ENCODE measurements at places on chromosomes 5 and 9.

- H3K27ac ChIP-seq, result no peak overlapping the region
- H3K4me3 ChIP-seq, result no peak overlapping the region
- no peak for DNase-seq
- peaks cover 20% of the 10 kb centered on the region for H3K27me3 ChIP-seq
- H3K4me1 ChIP-seq, result 0 out of 2 replicates have a peak, but pooled peaks cover 5% of the 10 kb centered on the region
These were observed 6.9 kb upstream of the SLC12A7 start for GRCh38 chr5:1118738-1119137.

- peaks cover 7% of the 10 kb centered on the region for H3K36me3 ChIP-seq
- peaks cover 70% of the 10 kb centered on the region for H3K4me1 ChIP-seq
These were observed 15.0 kb downstream of the GLIPR2 start for GRCh38 chr9:36151316-36152210.

DNA sequence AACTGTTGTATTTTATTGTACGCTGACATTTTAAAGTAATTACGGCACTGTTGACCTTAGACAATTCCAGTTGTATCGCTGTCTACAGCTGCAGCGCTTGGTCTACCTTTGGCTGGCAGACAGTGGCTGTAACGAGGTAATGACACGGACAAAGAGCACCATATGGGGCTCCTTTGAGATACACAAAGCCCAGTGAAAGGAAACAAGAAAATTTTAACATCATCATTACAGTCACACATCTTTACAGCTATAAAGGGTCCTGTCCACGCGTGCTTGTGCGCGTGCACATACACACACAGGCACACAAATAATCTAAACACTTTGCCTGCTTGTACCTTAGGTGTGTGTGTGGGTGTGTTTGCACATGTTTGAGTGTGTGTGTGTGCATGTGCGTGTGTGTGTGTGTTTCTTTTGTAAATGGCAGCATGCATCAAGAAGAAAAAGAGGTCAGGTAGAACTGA lies 946.0 kb downstream of the NR2F1-AS1 start:
- H3K4me1 ChIP-seq, result no peaks in the 10 kb centered on the region
- no peak overlapping the region for H3K27ac ChIP-seq
- peaks cover 2% of the 10 kb centered on the region for H3K27me3 ChIP-seq
- DNase-seq, result no peak

DNA sequence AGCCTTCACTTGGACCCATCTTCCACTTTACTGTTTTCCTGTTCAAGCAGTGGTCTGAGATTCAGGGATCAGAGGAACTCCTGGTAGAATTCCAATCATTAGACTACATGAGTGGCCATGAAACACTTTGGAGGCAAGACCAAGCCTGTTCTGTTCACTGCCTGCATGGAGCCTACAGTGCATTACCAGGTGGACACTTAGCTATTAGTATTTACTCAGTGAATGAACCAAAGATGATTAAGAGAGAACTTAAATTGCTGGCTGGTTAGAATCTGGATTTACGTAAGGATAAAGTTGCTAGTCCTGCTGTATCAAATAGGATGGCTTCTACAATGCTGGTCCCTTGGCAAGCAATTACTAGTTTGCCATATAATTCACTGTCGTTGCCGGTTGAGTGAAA lies 245.5 kb downstream of the ARRDC3 start:
- H3K4me1 ChIP-seq, result peaks cover 15% of the 10 kb centered on the region
- H3K36me3 ChIP-seq, result no peaks in the 10 kb centered on the region
- no peak overlapping the region for H3K27ac ChIP-seq
- peaks cover 2% of the 10 kb centered on the region for H3K27me3 ChIP-seq

DNA sequence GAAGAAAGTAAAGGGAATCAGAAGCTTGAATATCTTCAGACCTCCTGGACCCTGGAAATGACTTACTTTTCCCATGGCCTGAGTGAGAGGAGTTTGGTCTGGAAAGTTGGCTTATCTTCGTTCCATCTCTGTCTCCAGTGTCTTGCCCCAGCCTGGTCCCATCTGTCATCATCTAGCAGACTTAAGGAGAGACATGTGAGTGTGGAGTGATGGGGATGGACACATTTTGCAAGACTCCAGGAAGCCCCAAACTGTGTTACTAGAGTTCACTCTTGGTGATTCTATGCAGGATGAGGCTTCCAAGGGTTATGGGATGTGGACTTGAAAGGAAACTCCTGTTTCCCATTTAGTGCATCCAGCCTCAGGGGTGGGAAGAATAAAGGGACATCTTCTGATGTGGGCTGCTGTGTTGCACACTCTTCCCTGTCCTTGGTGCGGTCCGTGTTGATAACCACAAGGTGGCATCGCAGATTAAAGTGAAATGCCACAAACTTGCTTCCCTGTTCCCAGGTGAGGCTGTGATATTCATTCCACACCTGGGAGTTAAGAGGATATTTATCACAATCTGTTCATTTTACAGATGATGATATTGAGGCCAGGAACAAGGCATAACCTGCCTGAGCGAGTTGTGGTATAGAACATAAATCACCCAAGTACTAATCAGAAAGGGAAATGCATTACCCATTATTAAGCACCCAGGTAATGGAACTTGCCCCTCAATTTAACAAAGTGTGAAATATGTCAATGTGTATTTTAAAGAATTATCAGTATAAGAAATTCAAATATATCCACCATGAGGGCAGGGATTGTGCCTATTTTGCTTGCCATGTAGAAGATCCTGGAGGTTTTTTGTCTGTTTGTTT lies 269.9 kb upstream of the PAPPA start:
- no peak overlapping the region for H3K4me3 ChIP-seq
- H3K27ac ChIP-seq, result peak overlapping the region; percentile 67
- no peaks in the 10 kb centered on the region for H3K36me3 ChIP-seq
- peak; percentile 25 for DNase-seq

GRCh38 chr5:107444300-107444699 lies 226.4 kb downstream of the EFNA5 start:
- H3K4me1 ChIP-seq, result no peaks in the 10 kb centered on the region
- no peak overlapping the region for H3K4me3 ChIP-seq
- no peak for DNase-seq
- peaks cover 7% of the 10 kb centered on the region for H3K27me3 ChIP-seq

GRCh38 chr5:115389799-115390382 lies 93.4 kb upstream of the CCDC112 start:
- DNase-seq, result no peak
- H3K36me3 ChIP-seq, result no peaks in the 10 kb centered on the region
- no peak overlapping the region for H3K4me3 ChIP-seq
- H3K27me3 ChIP-seq, result peaks cover 2% of the 10 kb centered on the region
- peaks cover 30% of the 10 kb centered on the region for H3K4me1 ChIP-seq

GRCh38 chr9:96253059-96253696 lies 48.8 kb downstream of the HSD17B3 start:
- H3K4me3 ChIP-seq, result no peak overlapping the region
- DNase-seq, result no peak
- no peak overlapping the region for H3K27ac ChIP-seq
- H3K36me3 ChIP-seq, result no peaks in the 10 kb centered on the region
- peaks cover 6% of the 10 kb centered on the region for H3K4me1 ChIP-seq

- no peak for DNase-seq
- H3K36me3 ChIP-seq, result no peaks in the 10 kb centered on the region
- peaks cover 2% of the 10 kb centered on the region for H3K27me3 ChIP-seq
- H3K4me3 ChIP-seq, result no peak overlapping the region
These were observed 665.0 kb upstream of the RIOK2 start for GRCh38 chr5:97847920-97848631.

- peaks cover 12% of the 10 kb centered on the region for H3K36me3 ChIP-seq
- no peaks in the 10 kb centered on the region for H3K27me3 ChIP-seq
- peaks cover 59% of the 10 kb centered on the region for H3K4me1 ChIP-seq
- peak overlapping the region; percentile 6 for H3K4me3 ChIP-seq
- H3K27ac ChIP-seq, result peak overlapping the region; percentile 30
These were observed 164.4 kb downstream of the FOCAD start for GRCh38 chr9:20848490-20848889.

DNA sequence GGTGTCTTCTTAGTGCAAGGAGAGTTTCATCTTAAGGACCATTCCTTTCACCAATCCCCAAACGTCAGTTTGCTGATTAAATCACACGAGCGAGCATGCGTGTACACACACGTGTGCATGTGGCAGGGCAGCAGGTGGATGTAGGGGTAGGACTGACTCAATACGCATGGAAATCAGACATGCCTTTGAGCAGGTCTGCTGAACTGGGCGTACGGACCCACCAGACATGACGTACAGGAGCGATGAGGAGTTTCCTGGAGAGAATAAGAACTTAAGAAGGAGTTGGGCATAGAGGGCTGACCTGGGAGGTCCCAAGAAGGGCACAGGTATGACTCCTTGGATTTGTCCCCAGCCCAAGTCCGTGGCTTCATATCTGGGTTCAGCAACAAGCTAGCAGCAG lies 170.0 kb downstream of the FGF18 start:
- H3K27me3 ChIP-seq, result peaks cover 25% of the 10 kb centered on the region
- no peak for DNase-seq
- H3K27ac ChIP-seq, result no peak overlapping the region
- no peaks in the 10 kb centered on the region for H3K36me3 ChIP-seq

DNA sequence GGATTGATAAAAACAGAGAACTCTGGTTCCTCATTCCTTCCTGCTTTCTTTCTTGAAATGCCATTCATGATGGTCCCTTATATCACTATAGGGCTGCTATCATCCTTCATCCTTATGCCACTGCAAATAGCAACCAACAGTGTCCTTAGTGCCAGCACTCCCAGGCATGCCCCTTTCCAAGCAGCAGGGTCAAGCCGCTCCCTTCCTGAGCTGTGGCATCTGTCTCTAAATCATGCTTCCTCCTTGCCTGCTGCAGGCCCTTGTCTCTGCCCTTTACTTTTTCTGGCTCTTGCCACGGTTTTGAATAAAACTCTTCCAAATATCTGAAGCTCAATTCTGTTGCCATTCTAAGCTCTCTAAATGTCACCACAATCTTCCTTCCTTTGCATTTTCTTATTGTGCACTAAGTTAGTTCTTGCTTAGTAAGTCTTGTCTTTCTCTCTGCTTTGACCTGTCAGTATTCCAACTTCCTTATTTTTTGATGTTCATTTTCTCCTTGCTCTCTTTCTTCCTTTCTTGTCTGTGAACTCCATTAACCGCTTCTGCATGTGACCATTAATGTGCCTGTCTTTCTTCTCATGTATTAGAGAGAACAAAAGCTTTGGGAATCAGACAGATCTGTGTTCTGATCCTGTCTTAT lies 19.9 kb downstream of the TLR4 start:
- H3K4me1 ChIP-seq, result peaks cover 25% of the 10 kb centered on the region
- DNase-seq, result no peak
- no peaks in the 10 kb centered on the region for H3K27me3 ChIP-seq
- H3K27ac ChIP-seq, result no peak overlapping the region
- 0 out of 2 replicates have a peak, but pooled peaks cover 4% of the 10 kb centered on the region for H3K36me3 ChIP-seq
- no peak overlapping the region for H3K4me3 ChIP-seq

GRCh38 chr5:345404-346195 lies 24.1 kb downstream of the AHRR start:
- no peak overlapping the region for H3K4me3 ChIP-seq
- DNase-seq, result no peak
- H3K27me3 ChIP-seq, result peaks cover 3% of the 10 kb centered on the region
- H3K36me3 ChIP-seq, result peaks cover 35% of the 10 kb centered on the region

GRCh38 chr9:78707481-78707991 lies 410.6 kb downstream of the PSAT1 start:
- no peaks in the 10 kb centered on the region for H3K27me3 ChIP-seq
- peak overlapping the region; percentile 53 for H3K4me3 ChIP-seq
- DNase-seq, result peak; percentile 89

GRCh38 chr5:118006219-118006618 lies 982.1 kb downstream of the DTWD2 start:
- H3K4me3 ChIP-seq, result no peak overlapping the region
- no peak for DNase-seq
- no peaks in the 10 kb centered on the region for H3K27me3 ChIP-seq
- H3K27ac ChIP-seq, result no peak overlapping the region
- no peaks in the 10 kb centered on the region for H3K36me3 ChIP-seq
- H3K4me1 ChIP-seq, result peaks cover 6% of the 10 kb centered on the region

DNA sequence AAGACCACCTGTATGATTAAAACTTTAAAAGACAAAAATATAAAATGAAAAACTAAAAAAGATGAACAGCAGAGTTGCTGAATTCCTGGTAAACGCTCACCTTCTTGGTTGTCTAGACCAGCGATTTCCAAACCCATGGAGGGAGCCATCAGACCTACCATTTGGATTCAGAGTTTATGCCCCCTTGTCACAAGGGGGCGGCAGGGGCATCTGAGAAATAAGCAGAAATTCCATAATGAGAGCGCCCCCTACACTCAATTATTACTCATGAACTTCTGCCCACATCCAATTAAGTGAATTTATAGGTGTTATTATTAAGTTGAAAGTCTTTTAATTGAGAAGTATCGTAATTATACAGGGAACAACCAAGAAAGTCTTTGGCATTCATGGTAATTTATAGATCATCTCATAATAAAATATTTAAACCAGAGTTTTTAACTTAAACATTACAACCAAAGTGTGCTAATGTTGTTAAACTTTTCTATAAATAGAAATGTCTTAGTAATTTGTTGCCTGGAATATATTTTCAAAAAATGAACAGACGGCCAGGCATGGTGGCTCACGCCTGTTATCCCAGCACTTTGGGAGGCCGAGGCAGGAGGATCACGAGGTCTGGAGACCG lies 35.2 kb upstream of the SPATA31C2 start:
- H3K36me3 ChIP-seq, result peaks cover 4% of the 10 kb centered on the region
- no peaks in the 10 kb centered on the region for H3K4me1 ChIP-seq
- no peaks in the 10 kb centered on the region for H3K27me3 ChIP-seq
- peak; percentile 59 for DNase-seq

DNA sequence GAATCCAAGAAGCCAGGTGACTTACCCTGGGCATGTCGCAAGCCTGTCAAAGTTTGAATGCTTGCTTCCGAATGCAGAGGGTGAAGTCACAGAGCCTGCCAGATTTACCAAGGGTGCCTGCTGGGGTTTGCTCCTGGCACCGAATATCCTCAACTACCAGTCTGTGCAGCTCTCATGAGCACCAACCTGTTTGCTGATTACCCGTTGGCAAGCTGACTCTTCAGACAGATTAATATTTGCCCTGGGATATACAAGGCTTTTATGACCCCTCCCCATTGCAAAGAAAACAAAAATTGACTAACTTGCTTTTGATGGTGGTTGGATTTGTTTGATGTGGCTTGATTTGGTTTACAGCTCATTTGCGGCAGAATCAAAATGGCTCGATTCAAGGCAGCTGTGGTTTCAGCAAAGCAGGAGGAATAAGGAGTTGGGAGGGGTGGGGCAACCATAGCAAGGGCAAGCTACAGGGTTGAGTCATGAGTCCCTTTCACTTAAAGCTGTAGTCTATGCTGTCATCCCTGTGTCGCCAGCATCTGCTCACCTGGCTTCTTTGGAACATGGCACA lies 82.3 kb upstream of the AGXT2 start:
- no peak for DNase-seq
- H3K4me1 ChIP-seq, result peaks cover 68% of the 10 kb centered on the region
- peaks cover 7% of the 10 kb centered on the region for H3K36me3 ChIP-seq
- H3K4me3 ChIP-seq, result peak overlapping the region; percentile 57
- peaks cover 2% of the 10 kb centered on the region for H3K27me3 ChIP-seq
- peak overlapping the region; percentile 42 for H3K27ac ChIP-seq

Measured in HFFc6 (cell line).